ENCODE measurements at places on chromosomes 7 and 10.

DNA sequence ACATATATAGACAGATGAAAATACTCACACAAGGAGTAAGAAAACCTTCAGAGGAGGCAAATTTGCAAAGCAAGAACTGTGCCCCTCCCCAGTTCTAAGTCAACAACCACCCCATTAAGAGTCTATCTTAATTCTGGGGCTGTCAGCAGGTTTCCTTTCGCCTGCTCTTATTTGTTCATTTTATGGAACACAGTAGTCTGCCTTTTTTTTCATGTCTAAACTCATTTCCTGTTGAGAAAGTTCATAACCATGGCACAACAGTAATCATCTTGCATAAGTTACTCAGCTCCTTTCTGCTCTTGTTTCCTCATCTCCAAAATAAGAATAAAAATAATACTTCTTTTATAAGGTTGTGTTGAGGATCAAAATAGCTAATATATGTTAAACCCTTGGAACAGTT is 25.8 kb upstream of the AMPH start:
- no peak for DNase-seq

- DNase-seq = no peak
Observed at GRCh38 chr7:81110673-81111072, 191.8 kb upstream of the SEMA3C start.

- no peak for DNase-seq
Observed at GRCh38 chr10:22489467-22489866, 144.2 kb downstream of the SPAG6 start.

DNA sequence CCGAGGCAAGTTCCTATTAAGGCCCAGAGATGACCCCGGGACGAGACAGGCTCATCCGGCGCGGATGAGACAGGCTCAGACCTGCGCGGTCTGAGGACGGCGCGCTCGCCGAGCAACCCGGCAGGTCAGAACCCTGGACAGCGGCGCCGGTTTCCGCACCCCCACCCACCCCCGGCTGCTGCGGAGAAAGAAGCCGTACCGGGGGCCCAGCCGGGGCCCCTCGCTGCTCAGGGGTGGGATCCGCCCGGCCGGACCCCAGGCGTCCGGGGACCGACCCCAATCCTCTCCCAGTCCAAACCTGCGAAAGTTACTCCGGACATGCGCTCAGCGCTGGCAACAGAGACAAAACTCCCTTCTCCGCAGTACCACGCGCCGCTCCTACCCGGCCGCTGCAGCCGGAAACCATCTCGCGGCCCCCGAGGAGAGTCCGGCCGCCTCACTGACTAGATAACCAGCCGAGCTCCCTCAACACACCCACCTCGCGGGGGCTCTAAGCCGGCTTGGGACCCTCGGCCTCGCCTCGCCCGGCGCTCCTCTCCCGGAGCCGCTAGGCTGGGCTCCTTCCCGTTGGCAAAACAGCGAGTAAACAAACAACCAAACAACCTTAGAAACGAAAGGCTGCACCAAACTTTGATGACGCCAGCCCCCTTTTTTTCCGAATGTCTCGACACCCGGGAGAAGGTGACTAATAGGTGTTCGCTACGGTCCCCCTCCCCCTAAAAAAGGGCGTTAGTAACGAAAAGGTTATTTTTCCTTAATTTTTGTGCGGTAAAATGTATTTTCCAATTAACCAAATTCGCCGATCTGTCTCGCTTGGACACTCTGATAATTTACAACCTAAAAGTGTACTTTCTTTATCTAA is 2.3 kb upstream of the DRGX start:
- DNase-seq = peak; percentile 74

DNA sequence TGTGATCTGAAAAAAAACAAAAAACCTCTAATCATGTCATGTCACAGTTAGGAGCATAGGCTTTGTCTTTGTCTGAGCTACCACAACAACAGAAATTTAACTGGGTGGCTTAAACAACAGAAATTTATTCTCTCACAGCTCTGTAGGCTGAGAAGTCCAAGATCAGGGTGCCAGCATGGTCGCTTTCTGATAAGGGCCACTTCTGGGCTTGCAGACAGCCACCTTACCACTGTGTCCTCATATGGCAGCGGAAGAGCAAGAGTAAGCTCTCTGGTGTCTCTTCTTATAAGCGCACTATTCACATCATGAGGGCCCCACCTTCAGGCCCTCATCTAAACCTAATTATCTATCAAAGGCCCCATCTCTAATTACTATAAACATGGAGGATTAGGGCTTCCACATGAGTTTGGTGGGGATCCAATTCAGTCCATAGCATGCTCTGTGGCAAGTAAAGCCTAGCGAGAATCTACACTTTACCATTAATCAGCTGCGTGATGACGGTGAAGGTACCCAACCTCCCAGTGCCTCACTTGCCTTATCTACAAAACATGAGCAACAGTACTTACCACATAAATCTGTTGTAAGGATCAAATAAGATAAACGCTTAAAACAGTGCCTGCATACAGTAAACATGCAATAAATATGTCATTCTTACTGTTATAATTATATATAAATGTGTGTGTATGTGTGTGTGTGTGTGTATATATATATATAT is 17.3 kb downstream of the ZNF438 start:
- DNase-seq = no peak

DNA sequence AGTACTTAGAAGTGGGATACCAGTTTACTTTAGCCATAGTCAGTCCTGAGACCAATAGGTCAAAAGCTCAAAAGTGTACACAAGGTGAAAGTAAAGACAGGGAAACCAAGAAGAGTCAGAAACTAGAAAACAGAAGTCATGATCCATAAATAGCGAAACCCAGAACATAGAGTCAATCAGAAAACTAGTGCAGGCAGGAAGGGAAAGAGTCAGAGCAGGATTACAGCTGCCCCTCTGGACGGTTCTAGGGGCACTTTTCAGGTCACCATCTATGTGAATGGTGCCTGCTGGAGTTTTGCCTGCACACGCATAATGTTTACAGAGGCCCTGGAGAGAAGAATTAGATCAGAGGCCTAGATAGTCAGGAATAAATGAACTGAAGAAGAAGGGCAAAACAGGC is 22.4 kb upstream of the DMTF1 start:
- no peak for DNase-seq

DNA sequence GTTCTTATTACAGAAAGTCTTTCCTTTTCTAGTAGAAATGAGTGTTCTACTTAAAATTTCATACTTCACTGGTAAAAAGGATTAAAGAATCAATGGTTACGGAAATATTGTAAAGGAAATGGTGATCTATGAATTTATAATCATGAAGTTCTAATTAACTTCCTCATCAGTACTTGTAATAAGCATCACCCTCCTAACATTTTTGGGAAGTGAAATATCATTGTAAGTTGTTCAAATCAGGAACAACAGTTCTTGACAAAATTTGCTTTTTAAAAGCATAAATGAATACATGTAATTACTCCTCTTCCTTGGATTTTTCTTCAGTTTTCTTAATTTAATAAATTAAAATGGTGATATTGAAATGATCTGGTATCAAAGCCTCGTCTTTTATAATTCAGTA is 5.6 kb upstream of the PCGF5 start:
- DNase-seq = no peak

DNA sequence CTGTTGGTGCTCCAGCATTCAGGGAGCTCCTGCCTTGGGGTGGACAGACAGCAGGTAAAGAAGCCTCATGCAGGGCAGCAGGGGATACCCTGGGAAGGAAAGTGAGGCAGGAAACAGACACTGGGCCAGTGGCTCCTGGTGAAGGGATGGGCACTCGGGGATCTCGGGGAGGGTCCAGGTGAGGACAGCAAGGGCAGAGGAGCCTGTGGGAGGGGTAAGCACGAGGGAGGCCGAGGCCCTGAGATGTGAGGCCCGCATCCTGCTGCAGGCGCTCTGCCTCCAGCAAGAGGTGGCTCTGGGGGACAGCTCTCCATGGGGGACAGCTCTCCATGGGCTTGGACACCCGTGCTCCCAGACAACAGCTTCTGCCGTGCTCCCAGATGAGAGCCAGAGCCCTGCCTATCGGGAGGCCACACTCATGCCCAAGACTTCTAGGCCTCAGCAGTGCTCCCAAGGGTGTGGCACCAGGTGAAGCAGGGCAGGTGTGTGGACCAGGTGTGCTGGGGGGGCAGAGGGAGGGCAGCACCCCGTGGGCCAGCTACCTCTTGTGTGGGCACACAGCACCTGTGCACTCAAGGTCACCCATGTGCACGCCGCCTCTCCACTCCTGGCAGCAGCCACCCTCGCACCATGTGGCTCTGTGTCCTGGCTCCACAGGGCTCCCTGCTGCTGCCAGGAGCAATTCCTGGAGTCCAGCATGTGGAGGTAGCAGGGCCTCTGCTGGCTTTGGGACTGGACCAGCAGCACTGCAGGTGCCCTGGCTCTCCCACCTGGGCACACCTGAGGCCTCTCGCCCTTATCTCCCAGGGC is 93.6 kb upstream of the INSIG1 start:
- DNase-seq = no peak

- no peak for DNase-seq
Observed at GRCh38 chr10:49598986-49599385, 11.1 kb upstream of the SLC18A3 start.

DNA sequence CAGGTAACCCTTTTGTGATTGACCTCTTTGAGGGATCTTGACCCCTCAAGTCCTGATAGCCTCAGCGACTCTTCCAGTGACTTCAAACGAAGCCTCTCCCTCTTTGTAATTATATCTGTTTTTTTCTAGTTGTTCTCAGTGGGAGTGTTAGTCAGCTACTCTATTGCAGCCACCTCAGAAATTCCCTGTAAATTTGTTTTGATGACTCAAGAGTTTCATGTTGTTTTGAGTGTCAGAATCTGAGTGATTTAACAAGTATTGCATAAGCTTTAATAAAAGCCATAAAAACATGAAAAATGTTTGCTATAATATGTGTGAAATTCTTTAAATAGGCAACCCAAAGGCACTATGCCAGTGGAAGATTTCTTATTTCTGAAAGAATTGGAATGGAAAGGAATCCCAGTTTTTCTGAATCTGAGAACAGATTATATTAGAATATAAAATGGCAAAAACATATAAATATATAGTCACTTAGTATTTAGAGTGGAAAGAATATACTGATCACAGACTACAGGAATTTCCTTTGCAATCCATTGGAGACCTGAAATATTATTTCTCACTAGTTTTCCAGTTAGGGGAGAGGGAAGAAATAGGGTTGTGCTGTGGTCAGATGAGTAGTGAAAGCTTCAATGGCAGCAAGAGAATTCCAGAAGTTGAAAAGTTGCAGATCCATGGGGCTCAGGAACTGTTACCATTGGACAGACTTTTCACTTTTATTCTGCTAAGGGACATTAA is 94.4 kb upstream of the SEMA3C start:
- no peak for DNase-seq

DNA sequence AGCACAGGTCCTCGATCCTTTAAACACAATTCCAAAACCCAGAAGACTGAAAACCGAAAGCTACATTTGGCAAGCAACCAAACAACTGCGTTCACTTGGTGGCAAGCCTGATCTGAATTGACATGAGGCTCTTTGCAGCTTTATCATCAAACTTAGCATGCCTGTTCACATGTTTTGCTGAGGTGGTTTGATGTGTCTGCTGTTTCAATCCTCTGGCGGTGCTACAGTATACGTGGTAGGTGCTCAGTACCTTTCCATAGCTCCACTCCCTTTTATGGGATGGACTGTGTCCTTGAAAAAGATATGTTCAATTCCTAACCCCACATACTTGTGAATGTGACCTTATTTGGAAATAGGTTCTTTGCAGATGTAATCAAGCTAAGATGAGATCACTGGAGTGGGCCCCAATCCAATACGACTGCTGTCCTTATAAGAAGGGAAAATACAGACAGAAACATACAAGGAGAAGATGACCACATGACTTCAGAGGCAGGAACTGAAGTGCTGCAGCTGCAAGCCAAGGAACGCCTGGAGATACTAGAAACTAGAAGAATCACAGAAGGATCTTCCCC is 33.4 kb downstream of the CCDC6 start:
- DNase-seq = peak; percentile 46

GRCh38 chr10:22491931-22492615 is 146.8 kb downstream of the SPAG6 start:
- no peak for DNase-seq

DNA sequence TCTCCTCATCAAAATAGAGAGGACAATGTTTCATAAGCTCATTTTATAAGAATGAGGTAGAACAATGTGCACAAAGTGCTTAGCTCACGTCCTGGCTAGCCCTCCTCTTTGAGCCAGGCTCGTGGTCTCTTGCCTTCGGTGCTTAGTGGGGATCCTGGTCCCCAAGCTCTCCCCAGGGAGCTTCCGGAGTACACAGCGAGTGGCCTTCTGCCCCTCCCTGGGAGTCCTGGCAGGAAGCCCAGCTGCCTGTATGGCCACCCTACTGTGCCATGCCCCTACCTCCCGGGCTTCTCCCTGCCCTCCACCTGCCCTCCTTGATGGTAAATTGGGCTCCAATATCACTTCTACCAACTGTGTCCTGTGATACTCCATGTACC is 868 bp downstream of the MYO1G start:
- DNase-seq = no peak
